ENCODE measurements at places on chromosomes 5 and 9. TPM values are rescaled to one million over a fixed set of nuclear protein-coding genes. Genes with fewer than 3 reads are reported as not detected.

Gene GPX3
- 56.0 TPM for total RNA-seq

Gene AK8
- 0.53 TPM for total RNA-seq

Gene SMIM33
- not detected for total RNA-seq

Gene ANKRD18B
- total RNA-seq: 1.3 TPM

Gene LCNL1
- total RNA-seq: 1.1 TPM

Gene ZNF366
- 0.07 TPM for total RNA-seq

Gene RGMB
- 132 TPM for total RNA-seq

Gene SLC25A2
- 0.26 TPM for total RNA-seq

Gene MRPS30
- 55.7 TPM for total RNA-seq

Gene C9orf153
- total RNA-seq: 0.98 TPM

Gene EPB41L4B
- 0.39 TPM for total RNA-seq

Gene SLC36A2
- not detected for total RNA-seq

Gene BRD3OS
- 31.5 TPM for total RNA-seq

Gene TMEM171
- total RNA-seq: 1.3 TPM

Gene KCNT1
- not detected for total RNA-seq

Gene PALM2AKAP2
- total RNA-seq: 25.2 TPM

Gene F2RL1
- 121 TPM for total RNA-seq

Gene PCAT7
- total RNA-seq: not detected

Gene PCDHB7
- 1.1 TPM for total RNA-seq

Gene SPATA31D3
- not detected for total RNA-seq

Gene FYB1
- total RNA-seq: 0.03 TPM

Gene C9orf78
- total RNA-seq: 33.7 TPM

Gene TMEM215
- not detected for total RNA-seq
